ENCODE measurements at places on chromosomes 12 and 14.

DNA sequence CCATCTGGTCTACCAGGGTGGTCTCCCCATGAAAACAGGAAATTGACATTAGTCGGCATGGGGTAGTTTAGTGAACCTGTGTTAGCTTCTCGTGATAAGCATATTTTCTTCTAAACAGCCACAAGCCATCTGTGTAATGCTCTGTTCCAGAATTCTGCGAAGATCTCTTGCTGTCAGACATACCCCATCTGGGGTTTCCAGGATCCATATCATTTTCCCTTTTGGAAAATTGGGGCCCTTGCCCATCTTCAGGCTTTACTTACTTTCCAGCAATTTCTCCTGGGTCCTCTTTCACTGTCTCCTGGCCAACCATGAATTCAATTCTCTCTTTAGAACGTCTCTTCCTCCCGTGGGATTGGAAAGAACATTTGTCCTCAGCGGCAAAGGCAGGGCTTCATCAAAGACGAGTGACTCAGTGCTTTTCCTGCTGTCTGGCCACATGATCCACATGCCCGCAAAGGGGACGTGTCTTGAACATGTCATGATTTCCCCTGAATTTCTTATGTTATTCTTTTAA lies 21.4 kb upstream of the NCOR2 start:
- DNase-seq = peak; percentile 24

DNA sequence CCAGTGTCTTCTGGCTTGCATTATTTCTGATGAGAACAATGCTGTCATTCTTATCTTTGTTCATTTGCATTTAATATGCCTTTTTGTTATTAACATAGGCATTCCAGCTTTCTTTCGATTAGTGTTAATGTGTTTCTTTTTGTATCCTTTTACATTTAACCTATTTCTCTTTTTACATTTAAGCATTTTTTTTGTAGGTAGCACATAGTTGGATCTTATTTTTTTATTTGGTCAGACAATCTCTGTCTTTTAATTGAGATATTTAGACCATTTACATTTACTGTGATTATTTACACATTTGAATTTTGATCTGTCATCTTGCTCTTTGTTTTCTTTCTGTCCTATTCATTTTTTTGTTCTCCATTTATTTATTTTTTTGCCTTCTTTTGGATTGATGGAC lies 14.5 kb upstream of the KIF26A start:
- no peak for DNase-seq

- no peak for DNase-seq
Measured at GRCh38 chr14:99034711-99035171, 237.3 kb downstream of the BCL11B start.

DNA sequence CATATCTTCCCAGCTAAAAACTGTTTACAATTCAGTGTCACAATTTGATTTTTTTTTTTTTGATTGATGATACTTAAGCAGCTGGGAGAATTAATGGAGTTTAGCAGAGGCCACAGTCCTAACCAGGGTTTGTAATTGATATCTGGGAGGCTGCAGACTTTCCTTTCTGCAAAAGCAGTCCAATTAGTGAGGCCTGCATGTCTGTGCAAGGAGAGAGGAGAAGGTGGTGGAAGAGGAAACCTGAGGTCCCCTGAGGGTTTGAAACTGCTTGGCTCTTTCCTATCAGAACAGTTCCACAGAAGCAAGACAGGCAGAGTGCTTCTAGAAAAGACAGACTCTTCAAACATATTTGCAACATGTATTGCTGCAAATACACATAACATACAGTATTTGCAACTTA lies 160.8 kb upstream of the KRR1 start:
- no peak for DNase-seq

GRCh38 chr12:31578632-31579031 lies 12.3 kb downstream of the DENND5B start:
- DNase-seq = no peak

- DNase-seq = no peak
Measured at GRCh38 chr12:24991209-24992049, 42.5 kb upstream of the BCAT1 start.

GRCh38 chr12:118432812-118433545 lies 56.6 kb downstream of the SUDS3 start:
- no peak for DNase-seq

- DNase-seq = no peak
Measured at GRCh38 chr14:29868000-29868399, 59.6 kb downstream of the PRKD1 start.

- DNase-seq = no peak
Measured at GRCh38 chr12:131202592-131203378, 249.1 kb downstream of the ADGRD1 start.

DNA sequence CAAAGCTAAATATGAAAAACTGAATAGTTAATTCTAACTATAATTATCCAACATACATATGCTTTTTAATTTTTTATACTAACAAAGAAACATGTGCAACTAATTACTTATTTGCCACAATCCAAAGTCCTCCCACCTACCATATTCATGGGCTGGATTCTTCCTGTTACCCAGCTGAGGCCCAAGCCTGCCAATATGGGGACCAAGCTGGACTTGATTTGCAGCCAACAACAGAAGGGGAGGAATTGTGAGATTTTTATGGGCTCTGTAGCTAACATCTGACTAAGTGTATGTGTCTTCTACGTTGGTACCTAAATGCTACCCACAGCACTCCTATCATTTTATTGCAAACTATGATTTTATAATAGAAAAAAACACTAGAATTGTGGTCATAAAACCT lies 13.1 kb upstream of the ANKS1B start:
- no peak for DNase-seq

GRCh38 chr12:113514602-113515001 lies 42.9 kb upstream of the LHX5 start:
- DNase-seq = no peak

- no peak for DNase-seq
Measured at GRCh38 chr12:63915105-63915800, 70.8 kb downstream of the SRGAP1 start.

DNA sequence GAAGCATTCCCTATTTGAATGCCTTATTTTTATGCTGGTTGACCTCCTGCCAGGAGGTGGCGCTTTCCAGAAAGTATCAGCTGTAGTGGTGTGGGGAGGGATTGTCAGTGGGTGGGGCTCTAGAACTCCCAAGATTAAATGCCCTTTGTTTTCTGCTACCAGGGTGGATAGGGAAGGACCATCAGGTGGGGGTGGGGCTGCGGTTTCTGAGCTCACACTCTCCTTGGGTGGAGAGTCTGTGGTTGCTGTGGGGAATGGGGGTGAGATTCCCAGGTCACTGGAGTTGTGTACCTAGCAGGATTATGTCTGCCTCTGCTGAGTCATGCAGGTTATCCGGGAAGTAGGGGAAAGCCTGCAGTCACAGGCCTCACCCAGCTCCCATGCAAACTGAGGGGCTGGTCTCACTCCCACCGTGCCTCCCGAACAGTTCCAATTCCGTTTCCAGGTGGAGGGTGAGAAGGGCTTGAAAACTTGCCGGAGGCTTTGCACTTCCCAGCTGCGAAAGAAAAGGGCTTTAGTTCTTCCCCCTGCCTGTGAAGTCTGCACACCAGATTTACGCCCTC lies 68.3 kb downstream of the ALG10B start:
- no peak for DNase-seq

- DNase-seq = no peak
Measured at GRCh38 chr12:119803381-119803791, 73.7 kb downstream of the CIT start.

DNA sequence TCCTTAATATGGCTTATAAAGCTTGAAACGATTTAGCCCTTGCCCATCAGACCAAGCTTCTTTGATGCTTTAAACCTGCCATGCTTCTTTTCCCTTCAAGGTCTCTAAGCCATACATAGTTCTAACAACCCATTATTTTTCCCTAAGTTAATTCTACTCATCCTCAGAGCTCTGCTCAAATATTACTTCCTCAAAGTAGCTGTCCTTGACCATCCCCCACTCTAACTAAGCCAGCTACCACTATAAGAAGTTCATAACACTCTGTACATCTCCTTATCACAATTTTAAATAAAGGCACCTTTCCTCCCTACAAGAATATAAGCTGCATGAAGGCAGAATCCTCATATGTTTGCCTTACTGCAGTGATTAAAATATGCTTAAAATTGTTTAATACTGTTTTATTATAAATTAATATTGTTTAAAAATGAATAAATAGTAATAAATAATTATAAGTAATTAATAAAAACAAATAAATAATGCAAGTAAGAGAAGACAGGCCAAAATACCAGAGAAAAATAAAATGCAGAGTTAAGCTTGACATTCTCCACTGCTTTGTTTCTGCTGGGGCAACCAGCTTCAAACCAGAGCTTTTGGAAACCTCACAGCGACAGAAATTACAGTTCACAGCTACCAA lies 76.8 kb downstream of the NUMB start:
- no peak for DNase-seq

Data from T-helper 2 cell treated with Interferon-gamma antibody and Interleukin-4, amounts not matched to agents 5 μg/mL and 100 μg/mL, for 36 hours (primary cell).